ENCODE measurements at places on chromosomes 16 and 17. TPM values are rescaled to one million over a fixed set of nuclear protein-coding genes. Genes with fewer than 3 reads are reported as not detected.

The SEC14L5 gene
- total RNA-seq: not detected

The ANKRD40CL gene
- not detected for total RNA-seq

The GAS2L2 gene
- total RNA-seq: not detected

The WNT3 gene
- not detected for total RNA-seq

The GPR139 gene
- total RNA-seq: not detected

The ST6GALNAC1 gene
- 20.5 TPM for total RNA-seq

The GLP2R gene
- not detected for total RNA-seq

The PPY gene
- not detected for total RNA-seq

The SLC52A1 gene
- total RNA-seq: 0.62 TPM

The TMEM238L gene
- total RNA-seq: not detected

The LRRC46 gene
- 0.63 TPM for total RNA-seq

The STAT5A gene
- 147 TPM for total RNA-seq

The OTOA gene
- total RNA-seq: 0.19 TPM

The MT1E gene
- 10.8 TPM for total RNA-seq

The SOST gene
- not detected for total RNA-seq

The RGS11 gene
- not detected for total RNA-seq

The CCT6B gene
- 1.3 TPM for total RNA-seq

The ARL5C gene
- total RNA-seq: 0.90 TPM

The RND2 gene
- total RNA-seq: 0.23 TPM

The ESRP2 gene
- 0.79 TPM for total RNA-seq

The MSI2 gene
- total RNA-seq: 104 TPM

The TBC1D3I gene
- total RNA-seq: 0.30 TPM

The ARHGAP23 gene
- 1.2 TPM for total RNA-seq

The CALB2 gene
- total RNA-seq: not detected

The CACNG5 gene
- not detected for total RNA-seq

The TPSD1 gene
- total RNA-seq: not detected

The TIMP2 gene
- 5.5 TPM for total RNA-seq

The TEKT1 gene
- not detected for total RNA-seq

The KRT33A gene
- not detected for total RNA-seq

The GGT6 gene
- total RNA-seq: not detected

The GNGT2 gene
- total RNA-seq: 6.1 TPM

The PRSS8 gene
- total RNA-seq: not detected

The KRTAP1-5 gene
- not detected for total RNA-seq

The CETP gene
- total RNA-seq: 0.19 TPM

The C16orf96 gene
- 0.30 TPM for total RNA-seq

The LITAF gene
- total RNA-seq: 240 TPM

The TBC1D3 gene
- 1.4 TPM for total RNA-seq

The PIK3R5 gene
- 127 TPM for total RNA-seq

The ZNF232 gene
- 20.9 TPM for total RNA-seq

The ZNF597 gene
- total RNA-seq: 2.4 TPM

The CCL15 gene
- total RNA-seq: not detected

The TVP23B gene
- 14.6 TPM for total RNA-seq

The MGAT5B gene
- total RNA-seq: 0.15 TPM

The KRTAP9-4 gene
- not detected for total RNA-seq

The KRT32 gene
- total RNA-seq: not detected

The NOS2 gene
- 0.10 TPM for total RNA-seq

All from T-cell (primary cell).